Activated T-cell treated with anti-CD3 and anti-CD28 coated beads, Interleukin-2, amount 50 U/mL, for 72 hours (primary cell): ENCODE measurements at places on chromosomes 16 and 17. TPM values are rescaled to one million over a fixed set of nuclear protein-coding genes. Genes with fewer than 3 reads are reported as not detected.

DNA sequence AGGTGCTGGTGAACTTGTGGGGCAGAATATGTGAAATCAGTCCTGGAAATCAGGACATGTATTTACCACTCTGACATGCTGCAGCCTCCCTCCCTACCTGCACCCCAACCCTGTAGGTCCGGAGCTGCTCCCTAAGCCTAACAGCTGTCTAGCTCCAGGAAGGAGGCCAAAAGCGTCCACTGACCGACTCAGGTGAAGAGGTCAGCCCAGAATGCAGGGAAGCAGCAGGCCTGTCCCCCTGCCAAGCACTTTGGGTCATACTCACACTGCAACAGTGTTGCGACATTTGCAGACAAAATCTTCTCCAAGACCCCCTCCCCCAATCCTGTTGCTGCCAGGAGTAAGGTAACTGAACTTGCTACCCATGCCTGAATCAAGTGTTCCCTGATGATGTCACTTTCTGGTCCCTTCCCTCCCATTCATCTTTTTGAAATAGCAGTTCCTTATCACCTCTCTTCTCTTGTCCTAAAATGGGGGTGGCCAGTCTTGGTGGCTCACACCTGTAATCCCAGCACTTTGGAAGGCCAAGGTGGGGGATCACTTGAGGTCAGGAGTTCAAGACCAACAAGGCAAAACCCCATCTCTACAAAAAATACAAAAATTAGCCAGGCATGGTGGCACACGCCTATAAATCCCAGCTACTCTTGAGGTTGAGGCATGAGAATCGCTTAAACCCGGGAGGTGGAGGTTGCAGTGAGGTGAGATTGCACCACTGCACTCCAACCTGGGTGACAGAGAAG is 1.3 kb upstream of the ACLY start:
- H3K4me3 ChIP-seq = peak overlapping the region; percentile 97
- H3K4me1 ChIP-seq = peaks cover 26% of the 10 kb centered on the region
- DNase-seq = no peak
- H3K27me3 ChIP-seq = no peaks in the 10 kb centered on the region
- no peak overlapping the region for H3K27ac ChIP-seq

- H3K4me3 ChIP-seq = peak overlapping the region; percentile 43
- H3K4me1 ChIP-seq = peaks cover 28% of the 10 kb centered on the region
- peak; percentile 93 for DNase-seq
- H3K36me3 ChIP-seq = peaks cover 4% of the 10 kb centered on the region
- H3K27me3 ChIP-seq = peaks cover 14% of the 10 kb centered on the region
Observed at GRCh38 chr17:40362696-40363110, 1.8 kb downstream of the GJD3 start.

GRCh38 chr16:75267631-75268264 is 16.3 kb upstream of the BCAR1 start:
- H3K4me3 ChIP-seq = no peak overlapping the region
- H3K36me3 ChIP-seq = no peaks in the 10 kb centered on the region
- peaks cover 4% of the 10 kb centered on the region for H3K4me1 ChIP-seq
- H3K27me3 ChIP-seq = peaks cover 43% of the 10 kb centered on the region
- no peak overlapping the region for H3K27ac ChIP-seq

GRCh38 chr17:32159586-32160438 is 17.5 kb downstream of the RHOT1 start:
- no peak for DNase-seq
- peaks cover 5% of the 10 kb centered on the region for H3K36me3 ChIP-seq
- no peak overlapping the region for H3K4me3 ChIP-seq
- no peaks in the 10 kb centered on the region for H3K27me3 ChIP-seq

- no peak overlapping the region for H3K27ac ChIP-seq
- H3K4me3 ChIP-seq = no peak overlapping the region
- H3K27me3 ChIP-seq = no peaks in the 10 kb centered on the region
- DNase-seq = no peak
- H3K4me1 ChIP-seq = no peaks in the 10 kb centered on the region
Observed at GRCh38 chr16:87007907-87008306, 309.3 kb downstream of the C16orf95 start.

- no peak overlapping the region for H3K27ac ChIP-seq
- peaks cover 1% of the 10 kb centered on the region for H3K4me1 ChIP-seq
- no peaks in the 10 kb centered on the region for H3K36me3 ChIP-seq
- no peak for DNase-seq
- H3K4me3 ChIP-seq = no peak overlapping the region
Observed at GRCh38 chr17:72534776-72535175, 414.0 kb downstream of the SOX9 start.

DNA sequence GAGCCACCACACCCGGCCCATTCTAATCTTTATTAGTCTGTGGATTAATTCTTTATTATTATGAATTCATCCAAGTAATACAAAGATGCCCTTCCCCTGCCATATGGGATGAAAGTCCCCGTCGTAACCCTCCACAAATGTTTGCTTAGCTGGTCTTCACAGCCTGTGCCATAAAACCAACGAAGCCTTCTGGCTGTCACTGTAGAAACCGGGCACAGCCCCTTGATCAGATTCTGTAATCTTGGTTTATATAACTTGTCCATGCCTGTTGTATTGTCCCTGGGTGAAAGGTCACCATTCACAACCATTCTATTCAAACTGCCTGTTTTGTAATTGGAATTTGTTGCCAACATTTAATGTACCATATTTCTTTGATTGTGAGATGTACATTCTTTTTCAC is 66.5 kb downstream of the ATP2C2 start:
- H3K27me3 ChIP-seq = peaks cover 9% of the 10 kb centered on the region
- H3K27ac ChIP-seq = no peak overlapping the region
- no peaks in the 10 kb centered on the region for H3K4me1 ChIP-seq
- no peaks in the 10 kb centered on the region for H3K36me3 ChIP-seq

DNA sequence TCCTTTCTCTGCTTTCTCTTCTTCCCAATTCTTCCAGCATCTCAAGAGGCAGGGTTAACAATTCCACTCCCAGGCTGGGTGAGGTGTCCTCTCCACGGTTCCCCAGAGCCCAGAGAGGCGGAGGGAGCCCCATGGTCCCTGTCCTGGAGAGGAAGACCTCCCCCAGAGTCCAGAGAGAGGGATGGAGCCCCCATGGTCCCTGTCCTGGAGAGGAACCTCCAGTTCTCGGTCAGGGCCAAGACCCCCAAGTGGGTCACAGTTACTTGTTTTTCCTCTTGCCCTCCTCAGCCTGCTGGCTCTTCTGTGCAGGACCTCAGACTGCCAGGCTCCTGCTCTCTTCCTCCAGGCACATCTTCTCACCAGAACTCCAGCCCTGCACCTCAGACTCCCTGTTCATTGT is 135.2 kb downstream of the RPTOR start:
- no peaks in the 10 kb centered on the region for H3K27me3 ChIP-seq
- H3K4me3 ChIP-seq = peak overlapping the region; percentile 94
- peaks cover 59% of the 10 kb centered on the region for H3K4me1 ChIP-seq
- H3K27ac ChIP-seq = peak overlapping the region; percentile 76
- no peak for DNase-seq

GAN gene
- total RNA-seq = 22.0 TPM

PRAC1 gene
- total RNA-seq = not detected

ZPBP2 gene
- total RNA-seq = 0.36 TPM

CASKIN1 gene
- total RNA-seq = 2.1 TPM
